Right ventricle myocardium inferior (tissue), 1 donor: ENCODE measurements at places on chromosomes 4 and X. TPM values are rescaled to one million over a fixed set of nuclear protein-coding genes. Genes with fewer than 3 reads are reported as not detected.
A peak's percentile ranks its signal among the peaks of the same experiment; 100 is the strongest.

Gene APOO
- 112 TPM for total RNA-seq

DNA sequence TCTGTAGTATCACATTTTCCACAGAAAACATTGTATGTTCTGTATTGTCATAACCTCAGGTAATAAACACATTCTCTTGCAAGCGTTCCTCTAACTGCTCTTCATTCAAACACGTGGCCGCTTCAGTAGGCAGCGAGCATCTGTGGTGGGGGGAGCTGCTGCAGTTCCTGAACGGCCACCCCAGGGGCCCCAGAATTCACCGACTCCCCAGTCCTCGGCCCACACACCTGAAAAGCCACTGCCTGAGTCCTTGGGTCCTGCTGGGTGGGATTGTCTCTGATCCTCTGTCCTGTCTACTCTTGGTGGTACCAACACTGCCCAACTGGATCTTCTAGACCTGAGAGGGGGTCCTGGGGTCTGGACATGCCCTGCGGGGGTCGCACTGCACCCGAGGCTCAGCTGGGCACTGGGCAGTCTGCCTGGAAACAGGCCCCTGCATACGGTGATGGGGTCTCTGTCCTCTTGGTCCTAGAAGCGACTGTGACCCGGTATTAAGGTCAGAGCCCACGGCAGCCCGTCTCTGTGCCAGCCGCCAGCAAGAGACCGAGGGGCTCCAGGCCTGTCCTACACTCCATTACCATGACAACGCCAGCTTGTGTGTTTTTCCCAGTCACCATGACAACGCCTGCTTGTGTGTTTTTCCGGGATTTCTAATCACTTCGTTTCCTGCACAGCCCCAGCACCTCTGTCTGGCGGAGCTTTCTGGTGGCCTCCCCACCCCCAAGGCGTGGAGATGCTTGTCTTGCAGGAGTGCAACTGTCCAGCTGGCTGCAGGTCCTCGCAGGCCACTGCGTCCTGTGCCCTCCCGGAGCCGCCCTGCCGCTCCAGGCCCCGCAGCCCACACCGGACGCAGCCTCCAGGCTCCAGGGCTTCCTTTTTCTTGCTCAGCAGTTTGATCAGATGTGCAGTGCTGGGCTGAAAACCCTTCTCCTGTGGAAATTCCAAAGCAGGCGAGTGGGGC is 16.0 kb downstream of the CTBP1 start:
- peak; percentile 75 for DNase-seq

Gene MAGEA8
- total RNA-seq = not detected

Gene AIFM1
- 132 TPM for total RNA-seq
